ENCODE measurements at places on chromosomes 1 and 21.

DNA sequence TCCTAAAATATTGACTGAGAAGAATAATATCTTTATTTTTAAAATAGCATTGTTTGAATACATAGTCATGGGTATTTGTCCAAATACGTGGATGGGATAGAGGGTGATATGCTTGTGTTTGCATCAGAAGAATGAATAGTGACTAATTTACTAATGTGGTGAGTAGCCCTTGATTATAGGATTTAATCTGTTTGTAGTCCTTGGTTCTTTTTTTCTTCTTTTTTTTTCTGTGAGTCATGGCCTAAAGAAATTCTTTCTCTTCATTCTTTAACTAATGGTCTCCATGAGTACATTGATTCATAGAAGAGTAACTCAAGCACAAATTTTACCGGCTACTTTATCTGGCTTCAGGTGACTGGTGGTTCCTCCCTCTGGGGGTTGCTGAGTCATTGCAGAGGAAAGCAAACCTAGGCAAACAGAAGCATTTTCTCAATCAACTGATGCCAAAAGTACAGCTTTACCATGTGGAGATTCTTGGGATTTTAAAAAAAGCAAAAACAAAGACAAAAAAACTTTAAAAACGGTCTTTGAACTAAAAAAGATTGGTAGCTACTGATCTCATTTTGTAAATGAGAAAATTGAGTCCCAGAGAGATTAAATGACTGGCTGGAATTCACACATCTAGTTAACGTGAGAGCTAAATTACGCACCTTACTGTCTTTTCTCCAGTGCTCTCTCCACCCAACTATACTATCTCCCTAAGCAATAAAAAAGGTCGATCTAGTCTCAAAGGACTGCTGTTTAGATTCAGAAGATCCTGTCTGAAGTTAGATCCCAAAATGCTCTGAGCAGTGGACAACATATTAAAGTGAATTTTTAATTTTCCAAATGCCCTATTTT is 40.5 kb downstream of the AK5 start:
- DNase-seq, result no peak

GRCh38 chr1:88801575-88802208 is 89.7 kb downstream of the GTF2B start:
- no peak for DNase-seq

DNA sequence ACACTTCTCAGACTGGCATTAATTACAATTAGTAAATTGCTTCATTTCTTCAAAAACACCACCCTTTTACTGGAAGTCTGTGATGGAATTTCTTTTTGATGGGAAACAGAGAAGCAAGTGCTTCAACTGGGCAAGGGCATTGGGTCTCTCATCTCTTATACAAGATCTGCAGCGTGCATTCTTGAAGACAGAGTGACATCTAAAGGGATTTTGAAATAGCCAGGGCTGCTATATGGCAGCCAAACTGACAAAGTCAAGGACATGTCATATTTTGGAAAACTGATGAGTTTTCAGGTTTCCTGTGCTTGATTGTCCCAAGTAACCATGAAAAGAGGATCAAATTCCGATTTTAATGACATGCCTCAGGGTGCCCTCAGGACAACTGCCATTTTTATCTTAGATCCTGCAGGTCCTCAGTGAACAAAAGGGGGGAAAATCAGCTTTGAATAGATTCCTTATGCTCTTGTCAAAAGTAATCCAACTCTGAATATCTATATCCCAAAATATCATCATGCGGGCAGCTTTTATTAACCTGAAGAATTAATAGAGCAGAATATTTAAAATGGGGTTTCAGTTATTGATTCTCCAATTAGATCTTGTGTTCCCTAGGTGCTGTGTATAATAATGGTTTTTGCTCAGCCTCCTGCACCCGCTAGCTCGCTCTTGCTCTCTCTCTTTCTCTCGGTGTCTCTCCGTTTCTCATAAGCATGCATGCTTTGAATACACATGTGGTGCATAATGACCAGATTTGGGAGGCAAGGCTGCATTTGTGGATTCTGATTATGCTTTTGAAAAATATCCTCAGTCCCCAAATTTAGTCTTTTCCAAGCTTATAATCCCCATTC is 221.8 kb downstream of the TTLL7 start:
- no peak for DNase-seq

GRCh38 chr1:164261691-164262240 is 297.2 kb upstream of the PBX1 start:
- DNase-seq, result no peak

DNA sequence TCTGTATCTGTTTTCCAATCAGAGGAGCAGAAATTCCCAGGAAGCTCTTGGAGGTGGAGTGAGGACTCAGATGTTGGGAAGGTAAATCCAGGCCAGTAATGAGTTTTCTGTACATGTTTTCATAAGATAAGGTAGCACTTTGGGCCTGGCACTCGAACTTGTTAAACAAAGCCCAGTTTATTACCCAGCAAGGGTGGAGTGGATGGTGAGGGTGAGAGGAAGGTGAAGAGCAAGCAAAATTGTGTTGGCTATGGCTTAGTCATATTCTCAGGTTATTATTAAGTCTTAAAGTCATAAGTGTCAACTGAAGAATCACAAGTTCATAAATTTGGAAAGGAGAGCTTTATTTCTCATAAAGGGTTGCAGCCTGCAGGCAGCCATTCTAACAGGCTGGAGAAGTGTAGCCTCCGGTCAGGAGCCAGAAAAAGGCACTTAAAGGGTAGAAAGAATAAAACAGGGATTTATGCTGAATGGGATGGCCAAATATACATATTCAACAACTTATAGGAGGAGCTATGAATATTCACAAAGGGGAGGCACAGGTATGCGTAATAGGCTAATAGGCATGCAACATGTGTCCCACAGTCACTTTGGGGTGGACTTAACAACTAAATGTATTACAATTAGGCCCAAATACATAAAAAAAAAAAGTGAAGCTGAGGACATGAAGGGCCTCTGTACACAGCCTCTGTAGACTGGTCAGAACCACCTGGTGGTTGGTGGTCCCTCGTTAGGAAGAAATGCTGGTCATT is 523.9 kb downstream of the LMO4 start:
- DNase-seq, result no peak

DNA sequence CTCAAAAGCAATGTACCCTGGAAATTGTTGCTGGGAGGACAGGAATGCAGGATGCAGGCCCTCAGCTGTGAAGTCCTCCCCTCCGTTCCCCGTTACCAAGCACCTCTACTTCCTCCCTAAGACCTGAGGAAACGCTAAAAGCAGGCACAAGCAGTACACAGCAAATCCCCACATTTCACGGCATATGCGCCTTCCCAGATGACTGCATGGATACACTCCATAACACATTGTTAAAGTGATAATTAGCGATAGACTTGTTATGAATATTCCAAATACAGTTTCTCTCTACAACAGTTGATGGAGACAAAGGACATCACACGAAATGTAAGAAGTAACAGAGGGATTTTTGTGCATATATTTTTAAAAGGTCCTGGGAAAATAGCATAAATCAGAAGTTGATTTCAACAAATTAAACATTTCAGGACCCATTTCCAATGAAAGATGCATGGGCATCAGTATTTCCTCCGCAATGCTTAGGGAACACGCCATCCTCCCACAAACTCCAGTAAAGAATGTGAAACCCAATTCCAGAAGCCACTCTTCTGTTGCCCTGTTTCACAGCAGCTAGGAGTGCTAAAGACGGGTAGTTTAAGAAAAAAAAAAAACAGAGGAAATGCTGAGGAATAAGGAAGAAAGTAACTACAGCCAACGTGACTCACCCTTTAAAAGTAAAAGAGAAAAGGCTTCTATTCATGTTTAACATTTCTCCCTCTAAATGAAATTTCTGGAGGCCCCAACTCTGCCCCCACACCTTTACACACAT is 75.5 kb downstream of the HIVEP3 start:
- no peak for DNase-seq

GRCh38 chr1:226157761-226158316 is 28.7 kb downstream of the ACBD3 start:
- no peak for DNase-seq

DNA sequence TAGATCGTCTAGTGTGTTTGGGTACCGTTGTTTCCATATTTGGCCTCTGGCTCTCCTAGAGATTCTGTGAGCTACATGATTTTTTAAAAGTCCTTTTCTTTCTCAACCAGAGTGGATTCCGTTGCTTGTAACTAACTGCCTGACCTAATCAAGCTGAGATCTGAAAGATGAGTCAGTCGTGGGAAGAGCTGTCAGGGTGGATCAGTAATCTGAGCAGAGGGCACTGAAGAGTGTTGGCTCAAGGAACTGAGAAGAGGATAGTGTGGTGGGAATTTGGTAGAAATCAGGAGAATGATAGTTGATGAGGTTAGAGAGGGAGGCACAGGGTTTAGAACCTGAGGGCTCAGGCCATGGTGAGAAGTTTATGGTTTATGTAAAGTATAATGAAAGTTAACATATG is 52.2 kb downstream of the TRAF5 start:
- DNase-seq, result no peak

Measured in activated naive CD4-positive, alpha-beta T cell treated with Interleukin-2 at 50 U/mL for 16 hours (primary cell).